ENCODE measurements at places on chromosomes 11 and 22.

DNA sequence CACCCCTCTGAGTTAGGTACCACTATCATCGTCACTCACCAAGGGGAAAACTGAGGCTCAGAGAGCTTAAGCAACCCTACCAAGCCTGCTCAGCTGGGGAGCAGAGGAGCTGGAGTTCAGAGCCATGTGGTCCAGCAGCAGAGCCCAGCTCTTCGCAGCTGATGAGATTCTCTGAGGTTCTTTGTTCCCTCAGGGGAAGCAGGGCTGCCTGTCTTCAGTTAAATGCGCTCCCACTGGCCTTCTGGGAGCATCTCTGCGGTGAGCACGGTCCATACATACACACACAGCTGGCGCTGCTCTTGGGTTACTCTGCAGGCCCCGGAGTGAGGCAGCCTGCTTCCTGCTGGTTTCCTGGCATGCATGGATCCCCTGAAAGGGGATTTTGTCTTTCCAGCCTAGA is 5.2 kb upstream of the PTGDR2 start:
- peak; percentile 56 for DNase-seq

GRCh38 chr22:17369439-17370025 is at the start of gene CECR2:
TSS of gene CECR2 (plus strand) at chr22:17369460. CDS start at chr22:17369784, 324 bp downstream.
- no peak for DNase-seq

DNA sequence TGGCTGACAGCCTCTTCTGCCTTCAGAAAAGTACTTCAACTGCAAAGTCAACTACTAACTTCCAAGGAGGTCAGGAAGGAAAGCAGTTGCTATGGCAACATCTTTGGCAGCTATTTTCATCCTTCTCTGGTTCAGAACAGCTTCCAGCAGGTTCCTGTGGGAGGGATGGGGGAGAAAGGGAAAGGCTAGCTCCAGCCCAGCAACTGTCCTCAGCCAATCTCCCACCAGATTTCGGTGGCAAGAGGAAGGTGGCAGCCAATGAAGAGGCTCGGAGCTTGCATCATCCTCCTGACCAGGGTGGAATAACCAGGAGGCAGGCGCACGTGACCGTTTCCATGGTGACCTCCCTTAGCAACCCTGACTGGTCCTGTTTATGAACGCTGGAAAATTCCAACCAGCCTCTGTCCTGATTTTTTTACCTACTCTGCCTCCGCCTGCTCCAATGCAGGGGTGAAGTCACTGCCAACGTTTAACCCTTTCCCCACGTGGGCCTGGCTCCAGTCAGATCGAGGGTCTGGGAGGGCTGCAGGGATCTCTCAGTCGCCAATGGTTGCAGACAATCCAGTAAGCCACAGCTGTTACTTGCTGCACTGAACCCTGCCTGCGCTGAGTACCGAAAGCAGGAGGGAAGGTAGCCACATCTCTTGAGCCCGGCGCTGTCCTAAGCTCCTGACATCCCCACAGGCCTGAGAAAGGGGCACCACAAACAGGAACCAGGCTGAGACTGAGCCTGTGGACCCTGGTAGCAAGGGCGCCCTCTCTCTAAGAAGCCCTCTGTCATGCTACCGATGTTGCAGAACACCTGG is 11.2 kb upstream of the MALAT1 start:
- peak; percentile 99 for DNase-seq

GRCh38 chr11:64711956-64712362 is 11.0 kb downstream of the NRXN2 start:
- no peak for DNase-seq

- DNase-seq = no peak
These were observed 468.6 kb downstream of the BRD1 start for GRCh38 chr22:49359076-49359475.

DNA sequence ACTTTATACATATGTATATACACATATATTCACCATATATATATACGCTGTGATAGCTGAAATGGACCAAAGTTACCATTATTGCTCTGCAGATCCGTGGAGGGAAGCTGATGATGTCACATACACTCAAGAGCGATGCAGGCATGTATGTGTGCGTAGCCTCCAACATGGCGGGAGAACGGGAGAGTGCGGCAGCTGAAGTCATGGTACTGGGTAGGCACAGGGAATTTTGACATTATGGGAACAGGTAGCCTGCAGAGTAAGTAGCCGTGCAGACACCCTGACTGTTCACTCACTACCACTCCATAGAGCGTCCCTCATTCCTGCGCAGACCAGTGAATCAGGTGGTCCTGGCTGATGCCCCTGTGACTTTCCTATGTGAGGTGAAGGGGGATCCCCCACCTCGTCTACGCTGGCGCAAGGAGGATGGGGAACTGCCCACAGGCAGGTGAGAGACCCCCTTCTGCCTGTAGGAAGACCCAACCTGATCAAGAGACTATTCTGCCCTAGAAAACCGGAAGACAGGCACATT is 4.7 kb downstream of the ROBO3 start:
- no peak for DNase-seq

- no peak for DNase-seq
These were observed 98.0 kb downstream of the NAT10 start for GRCh38 chr11:34203377-34203871.

Data from NCI-H2171 (cell line).